Uterus (tissue), 4 donors: ENCODE measurements at places on chromosomes 1 and 21.

DNA sequence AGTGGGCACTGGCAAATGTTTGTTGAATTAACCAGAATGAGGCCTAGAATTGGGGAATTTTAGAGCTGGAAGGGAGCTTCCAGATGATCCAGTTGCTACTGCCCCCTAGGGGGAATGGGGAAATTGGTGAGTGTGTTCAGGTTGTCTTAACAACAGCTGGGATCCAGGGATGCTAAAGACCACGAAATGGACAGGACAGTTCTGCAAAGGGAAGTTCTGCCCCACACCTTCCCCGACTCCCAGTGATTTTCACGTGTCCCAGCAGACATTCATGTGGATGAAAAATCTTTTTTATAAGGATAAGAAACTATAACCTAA lies 33.9 kb downstream of the TRIM62 start:
- no peak for DNase-seq

DNA sequence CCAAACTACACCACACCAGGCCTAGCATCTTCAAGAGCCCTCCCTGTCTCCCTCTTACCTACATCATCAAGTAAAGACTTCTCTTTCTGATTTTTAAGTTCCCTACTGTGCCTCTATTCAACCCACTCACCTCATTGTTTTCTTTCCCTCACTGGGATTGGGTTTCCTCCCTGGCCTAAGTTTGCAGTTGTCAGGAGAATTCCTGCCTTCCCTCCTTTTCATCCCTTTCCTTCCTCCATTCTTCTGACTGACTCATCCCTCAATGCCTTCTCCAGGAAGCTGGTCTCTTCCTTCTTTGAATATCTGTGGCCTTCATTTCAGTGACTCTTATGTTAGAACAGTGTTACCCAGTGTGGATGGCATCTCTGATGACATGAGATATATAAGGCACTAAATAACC lies 139.9 kb upstream of the KIAA0040 start:
- DNase-seq: no peak

- no peak for DNase-seq
Measured at GRCh38 chr1:228754646-228755268, 19.5 kb downstream of the RHOU start.

DNA sequence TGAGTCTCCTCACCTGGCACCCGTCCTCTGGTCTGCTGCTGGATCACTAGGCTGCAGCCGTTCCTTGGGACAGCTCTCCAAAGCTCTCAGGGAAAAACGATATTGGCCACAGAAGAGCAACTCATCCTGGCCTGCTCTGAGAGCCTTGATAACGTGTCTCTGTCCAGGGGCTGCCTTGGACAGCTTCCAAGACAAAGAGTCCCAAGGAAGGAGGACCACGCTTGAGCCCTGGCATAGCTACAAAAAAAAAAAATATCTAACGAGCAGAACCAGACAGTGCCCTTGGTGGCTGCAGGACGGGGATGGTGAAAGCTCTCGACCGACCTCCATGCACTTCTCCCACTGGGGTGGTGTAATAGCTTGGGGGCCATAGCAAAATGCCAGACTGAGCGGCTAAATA lies 589.6 kb downstream of the NPHP4 start:
- no peak for DNase-seq
